ENCODE measurements at places on chromosomes 16 and 17.

GRCh38 chr16:87085441-87085840 is 231.8 kb downstream of the C16orf95 start:
- no peak for DNase-seq

DNA sequence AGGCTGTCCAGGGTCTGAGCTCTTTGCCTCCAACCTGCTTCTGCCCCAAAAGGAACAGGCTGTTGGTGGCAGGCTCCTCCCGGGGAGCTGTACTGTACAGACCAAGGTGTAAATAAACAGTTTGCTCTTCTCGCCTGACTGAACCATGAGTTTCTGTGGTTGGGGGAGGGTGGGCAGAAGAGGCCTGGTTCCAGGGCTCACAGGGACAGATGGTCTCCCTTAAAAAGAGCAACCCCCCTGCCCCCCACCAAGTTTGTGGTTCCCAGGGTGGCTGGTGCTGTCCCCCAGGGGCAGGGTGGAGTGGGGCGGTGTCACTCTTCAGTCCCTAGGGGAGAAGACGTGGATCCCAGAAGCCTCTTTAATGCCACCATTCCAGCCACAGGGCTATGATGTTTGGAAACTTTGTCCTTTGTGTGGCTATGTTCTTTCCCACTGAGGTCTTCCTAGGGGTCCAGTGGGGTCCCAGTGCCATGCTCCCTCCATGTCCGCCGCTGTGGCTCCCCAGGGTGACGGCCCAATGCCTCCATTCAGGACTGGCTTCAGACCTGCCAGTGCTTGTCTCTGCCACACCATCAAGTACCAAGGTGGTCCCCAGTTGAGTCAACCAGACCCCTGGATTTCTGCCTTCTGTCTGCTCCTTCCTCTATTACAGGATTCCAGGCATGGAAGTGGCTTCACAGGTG is 146.7 kb downstream of the RAB11FIP4 start:
- no peak for DNase-seq

- no peak for DNase-seq
Observed at GRCh38 chr16:3645504-3646347, 8.8 kb upstream of the DNASE1 start.

DNA sequence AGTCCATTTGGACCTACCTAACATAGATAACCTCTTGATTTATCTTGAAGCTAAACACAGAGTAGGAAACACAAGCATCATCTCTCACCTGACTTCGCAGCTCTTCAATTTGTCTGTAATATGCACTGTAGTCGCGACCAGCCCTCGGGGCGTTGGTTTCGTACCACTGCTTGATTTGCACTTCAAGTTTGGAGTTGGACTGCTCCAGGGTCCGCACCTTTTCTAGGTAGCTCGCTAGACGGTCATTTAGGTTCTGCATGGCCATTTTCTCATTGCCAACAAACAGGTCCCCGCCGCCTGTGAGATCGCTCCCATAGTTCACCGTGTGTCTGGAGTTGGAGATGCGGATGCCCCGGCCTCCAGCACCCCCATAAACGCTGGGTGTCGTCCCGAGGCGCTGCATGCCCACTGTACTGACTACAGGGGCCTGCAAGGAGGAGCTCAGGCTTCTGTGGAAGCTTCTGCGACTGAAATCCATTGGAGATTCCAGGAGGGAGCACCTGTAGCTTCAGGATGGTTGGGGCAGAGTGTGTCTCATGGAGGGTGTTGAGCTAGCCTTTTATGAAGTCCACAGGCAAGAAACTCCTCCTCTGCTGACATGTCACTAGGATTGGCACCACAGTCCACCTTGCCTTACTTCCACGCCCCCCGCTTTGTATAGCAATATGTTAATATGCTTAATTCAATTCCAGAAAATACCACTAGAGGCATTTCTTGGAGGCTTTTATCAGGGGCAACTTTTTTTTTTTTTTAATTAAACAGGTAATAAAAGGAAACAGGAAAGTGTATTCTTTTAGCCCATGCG is at the start of gene KRT20:
KRT20 (minus strand) TSS at position 535 of the 805 bp plus-strand sequence; CDS start at position 478, 57 bp downstream.
- no peak for DNase-seq

DNA sequence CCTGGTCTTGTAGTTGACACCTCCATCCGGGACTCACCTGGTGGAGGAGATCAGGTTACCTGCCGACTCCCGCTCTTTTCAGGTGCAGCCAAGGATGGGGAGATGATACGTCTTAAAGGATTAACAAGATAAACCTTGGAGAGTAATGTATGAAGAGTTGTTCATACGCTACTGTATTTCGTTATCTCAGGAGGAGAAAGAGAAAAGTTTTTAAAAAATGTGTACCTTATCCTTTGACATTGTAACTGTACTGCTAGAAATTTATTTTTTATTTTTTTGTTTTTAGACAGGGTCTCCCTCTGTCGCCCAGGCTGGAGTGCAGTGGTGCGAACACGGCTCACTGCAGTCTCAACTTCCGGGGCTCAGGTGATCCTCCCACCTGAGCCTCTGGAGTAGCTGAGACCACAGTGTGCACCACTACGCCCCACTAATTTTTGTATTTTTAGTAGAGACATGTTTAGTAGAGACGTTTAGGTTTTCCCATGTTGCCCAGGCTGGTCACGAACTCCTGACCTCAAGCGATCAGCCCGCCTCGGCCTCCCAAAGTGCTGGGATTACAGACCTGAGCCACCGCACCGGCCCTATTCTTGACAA is 764 bp upstream of the SMURF2 start:
- DNase-seq, result no peak

- no peak for DNase-seq
Observed at GRCh38 chr16:53501216-53501859, 1.7 kb downstream of the AKTIP start.

DNA sequence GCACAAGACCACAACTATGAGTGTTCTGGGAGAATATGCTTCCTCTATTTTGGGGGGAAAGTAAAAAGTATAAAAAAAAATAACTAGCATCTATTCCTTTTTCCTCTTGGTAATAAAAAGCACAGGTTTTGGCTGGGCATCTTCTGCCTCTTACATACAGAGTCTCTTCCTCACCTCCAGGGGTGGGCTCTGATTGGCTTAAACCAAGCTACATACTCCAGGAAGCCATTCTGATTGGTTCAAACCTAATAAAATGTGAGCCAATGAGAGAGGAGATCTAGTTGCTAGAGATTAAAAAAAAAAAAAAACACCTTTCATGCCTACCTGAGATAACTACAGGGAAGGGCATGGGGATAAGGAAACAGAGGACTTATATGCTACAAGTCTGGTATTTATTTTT is 365.9 kb upstream of the ERCC4 start:
- DNase-seq, result no peak

GRCh38 chr16:55500530-55501011 is 8.3 kb upstream of the LPCAT2 start:
- no peak for DNase-seq

- DNase-seq, result no peak
Observed at GRCh38 chr17:44518032-44518431, 14.8 kb upstream of the GPATCH8 start.

- DNase-seq, result no peak
Observed at GRCh38 chr16:81861915-81862314, 82.8 kb downstream of the PLCG2 start.

- DNase-seq, result peak; percentile 80
Observed at GRCh38 chr16:3065069-3065741, at the start of gene IL32. Gene IL32 (plus strand): TSS chr16:3065640. CDS start chr16:3065812, 172 bp downstream.

DNA sequence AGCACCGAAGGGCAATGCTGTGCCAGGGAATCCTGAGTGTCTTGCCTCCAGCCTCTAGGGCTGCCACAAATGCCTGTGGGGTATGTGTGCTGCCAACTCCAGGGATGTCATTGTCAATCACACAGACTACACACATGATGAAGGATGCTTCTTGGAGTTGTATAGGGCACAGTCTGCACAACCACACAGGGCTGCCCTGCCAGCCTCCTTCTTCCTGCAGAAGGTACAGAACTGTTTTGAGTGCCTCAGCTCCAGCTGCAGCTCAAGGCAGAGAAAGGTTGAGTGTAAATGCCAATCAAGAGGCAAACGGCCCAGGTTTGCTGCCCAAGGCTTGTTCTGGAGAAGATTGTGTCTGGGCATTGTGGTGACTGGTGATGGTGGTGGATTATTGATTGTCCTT is 15.6 kb downstream of the SCNN1B start:
- DNase-seq, result no peak

GRCh38 chr16:54812229-54812628 is 118.4 kb upstream of the IRX5 start:
- DNase-seq, result no peak

GRCh38 chr17:17575360-17576251 is 15.9 kb downstream of the PEMT start:
- no peak for DNase-seq

DNA sequence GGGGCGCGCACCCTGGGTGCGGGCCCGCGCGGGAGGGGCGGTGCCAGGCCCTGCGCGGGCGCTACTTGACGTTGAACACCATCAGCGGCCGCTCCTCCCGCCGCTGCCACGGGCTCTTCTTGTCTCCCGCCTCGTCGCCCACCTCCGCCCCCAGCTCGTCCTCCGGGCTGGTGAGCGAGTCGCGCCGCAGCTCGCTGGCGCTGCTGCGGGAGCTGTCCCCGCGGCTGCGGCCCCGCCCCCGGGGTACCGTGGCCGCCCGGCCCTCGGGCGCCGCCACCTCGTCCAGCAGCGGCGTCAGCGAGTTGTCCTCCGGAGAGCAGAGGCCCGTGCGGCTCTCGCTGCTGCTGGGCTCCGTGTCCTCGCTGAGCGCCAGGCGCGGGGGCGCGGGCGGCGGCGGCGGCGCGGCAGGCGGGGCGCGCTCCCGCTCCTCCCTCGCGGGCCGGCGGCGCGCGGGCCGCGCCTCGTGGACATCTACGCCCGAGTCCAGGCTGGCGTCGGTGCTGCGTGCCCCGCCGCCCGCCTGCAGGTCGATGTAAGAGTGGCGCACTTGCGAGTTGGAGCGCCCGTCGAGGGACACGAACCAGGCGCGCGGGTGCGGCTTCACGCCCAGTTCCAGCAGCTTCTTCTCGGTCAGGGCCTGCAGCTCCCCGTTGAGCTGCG is 8.7 kb downstream of the GRN start:
- peak; percentile 63 for DNase-seq

DNA sequence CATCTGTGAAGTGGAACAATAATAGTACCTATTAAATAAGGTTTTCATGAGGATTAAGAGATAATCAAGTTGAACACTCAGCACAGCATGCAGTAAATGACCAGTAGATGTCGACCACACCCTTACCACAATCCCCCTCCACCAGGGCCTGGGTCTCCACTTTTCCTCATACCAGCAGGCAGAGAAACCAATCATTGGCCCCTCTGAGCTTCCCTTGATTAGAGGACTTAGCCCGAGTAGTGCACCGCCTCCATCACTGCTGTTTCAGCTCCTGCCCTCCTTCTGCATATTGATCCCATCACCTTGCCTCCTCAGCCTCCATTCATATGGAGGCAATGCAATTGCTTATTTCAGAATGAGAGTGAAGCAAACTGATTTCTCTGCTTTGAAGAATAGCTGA is 96.5 kb upstream of the CDH11 start:
- DNase-seq, result no peak

DNA sequence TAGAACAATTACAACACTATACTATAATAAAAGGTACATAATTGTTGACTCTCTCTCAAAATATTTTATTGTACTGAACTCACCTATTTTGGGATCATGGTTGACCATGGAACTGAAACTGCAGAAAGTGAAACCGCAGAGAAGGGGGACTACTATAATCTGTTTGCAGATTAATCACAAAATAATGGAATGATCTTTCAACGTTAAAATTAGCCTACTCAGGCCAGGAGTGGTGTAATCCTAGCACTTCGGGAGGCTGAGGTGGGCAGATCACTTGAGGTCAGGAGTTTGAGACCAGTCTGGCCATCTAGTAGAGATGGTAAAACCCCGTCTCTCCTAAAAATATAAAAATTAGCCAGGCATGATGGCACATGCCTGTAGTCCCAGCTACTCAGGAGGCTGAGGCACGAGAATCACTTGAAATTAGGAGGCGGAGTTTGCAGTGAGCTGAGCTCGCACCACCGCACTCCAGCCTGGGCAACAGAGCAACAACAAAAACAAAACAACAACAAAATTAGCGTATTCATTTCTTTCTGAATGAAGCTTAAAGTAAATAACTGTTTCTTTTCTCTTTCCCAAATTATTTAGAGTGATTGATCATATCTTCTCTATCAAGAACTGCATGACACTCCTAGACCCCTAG is 45.6 kb downstream of the IKZF3 start:
- no peak for DNase-seq

DNA sequence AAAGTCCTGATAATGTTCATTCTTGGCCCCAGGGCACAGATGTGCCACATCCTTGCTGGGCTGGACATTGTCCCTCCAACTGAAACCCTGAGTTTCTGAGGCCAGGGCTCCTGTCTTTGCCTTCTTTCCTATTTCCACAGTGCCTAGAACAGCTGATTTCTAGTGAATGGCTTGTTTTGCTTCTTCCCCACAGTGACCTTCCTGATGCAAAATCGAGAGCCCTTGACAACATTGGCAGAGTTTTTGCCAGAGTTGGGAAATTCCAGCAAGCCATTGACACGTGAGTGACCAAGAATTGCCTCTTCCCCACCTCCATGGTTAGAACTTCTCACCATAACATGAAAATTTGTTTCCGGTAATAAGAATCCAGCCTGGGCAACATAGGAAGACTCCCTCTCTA is 14.5 kb downstream of the ODAD4 start:
- no peak for DNase-seq

GRCh38 chr16:11833951-11834695 is 17.2 kb downstream of the RSL1D1 start:
- peak; percentile 27 for DNase-seq

- DNase-seq, result no peak
Observed at GRCh38 chr17:76132574-76133338, 8.3 kb downstream of the FOXJ1 start.

GRCh38 chr16:87534030-87534653 is 41.3 kb upstream of the ZCCHC14 start:
- DNase-seq, result no peak
